ENCODE measurements at places on chromosomes 3 and 15.

DNA sequence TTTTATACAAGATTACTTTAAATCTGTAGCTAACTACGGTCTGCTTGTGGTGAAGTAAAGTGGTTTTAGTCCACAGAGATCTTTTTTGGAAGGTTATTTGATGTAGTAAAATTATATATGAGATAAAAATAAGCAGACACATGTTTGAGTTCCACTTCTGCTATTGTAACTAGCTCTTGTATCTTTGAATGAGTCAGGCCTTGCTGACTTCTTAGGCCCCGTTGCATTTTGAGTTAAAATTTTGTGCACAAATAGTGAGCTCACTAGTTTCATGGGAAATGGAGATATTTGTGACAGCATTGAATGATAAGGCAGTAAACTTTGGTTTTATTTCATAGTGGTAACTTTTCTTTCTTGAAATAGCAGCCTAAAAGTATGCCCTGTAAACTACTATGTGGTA lies 42.6 kb downstream of the ARIH1 start:
- DNase-seq = no peak

DNA sequence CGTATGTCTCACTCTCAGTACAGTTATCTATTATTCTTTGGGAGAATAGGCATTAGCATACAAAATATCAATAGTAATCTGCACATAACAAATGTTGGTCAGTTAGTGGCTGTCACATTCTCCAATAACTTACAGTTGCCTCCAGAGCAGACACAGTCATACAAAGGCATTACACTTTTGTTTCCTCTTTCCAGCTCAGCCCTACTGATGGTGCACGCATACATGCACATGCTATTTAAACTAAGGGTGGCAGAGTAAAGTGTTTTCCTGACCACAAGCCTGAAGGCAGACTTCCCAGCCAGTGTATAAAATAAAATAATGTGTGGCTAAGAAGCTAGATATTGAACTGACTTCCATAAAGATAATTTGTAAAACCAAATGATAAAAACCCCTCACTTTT lies 47.6 kb downstream of the PHLDB2 start:
- DNase-seq = no peak

DNA sequence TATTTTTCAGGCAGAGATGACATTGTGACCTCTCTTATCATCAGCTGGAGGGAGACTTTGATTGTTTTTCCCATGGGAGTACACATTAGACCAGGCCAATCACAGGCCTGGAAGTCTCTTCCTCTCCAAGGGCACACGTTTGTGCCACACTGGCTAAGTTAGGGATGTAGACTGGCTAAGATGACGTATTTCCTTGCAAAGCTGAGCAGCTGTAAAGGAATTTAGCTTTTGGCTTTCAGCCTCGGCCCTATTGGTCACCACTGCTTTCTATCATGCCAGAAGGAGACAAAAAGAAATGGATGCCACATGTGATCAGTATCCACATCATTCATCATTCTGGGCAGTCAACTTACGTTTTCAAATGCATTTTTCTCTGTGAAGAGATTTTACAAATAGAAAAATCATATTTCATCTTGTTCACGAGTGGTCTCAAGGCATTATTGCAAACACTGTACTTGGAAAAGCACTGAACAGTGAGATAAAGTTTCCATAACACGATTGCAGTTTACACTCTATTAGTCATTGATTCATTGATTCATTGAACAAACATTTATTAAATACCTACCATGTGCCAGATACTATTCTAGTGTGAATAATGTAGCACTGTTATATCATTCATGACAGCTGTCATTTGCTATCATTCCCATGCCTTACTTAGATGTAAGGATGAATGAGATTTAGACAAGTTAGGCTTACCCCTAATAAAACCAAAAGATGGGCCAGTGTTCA lies 27.0 kb upstream of the RNF7 start:
- DNase-seq = no peak

GRCh38 chr3:57179580-57180410 lies 14.6 kb upstream of the IL17RD start:
- no peak for DNase-seq

- DNase-seq = no peak
These were observed 32.9 kb downstream of the GJD2 start for GRCh38 chr15:34721802-34722438.

DNA sequence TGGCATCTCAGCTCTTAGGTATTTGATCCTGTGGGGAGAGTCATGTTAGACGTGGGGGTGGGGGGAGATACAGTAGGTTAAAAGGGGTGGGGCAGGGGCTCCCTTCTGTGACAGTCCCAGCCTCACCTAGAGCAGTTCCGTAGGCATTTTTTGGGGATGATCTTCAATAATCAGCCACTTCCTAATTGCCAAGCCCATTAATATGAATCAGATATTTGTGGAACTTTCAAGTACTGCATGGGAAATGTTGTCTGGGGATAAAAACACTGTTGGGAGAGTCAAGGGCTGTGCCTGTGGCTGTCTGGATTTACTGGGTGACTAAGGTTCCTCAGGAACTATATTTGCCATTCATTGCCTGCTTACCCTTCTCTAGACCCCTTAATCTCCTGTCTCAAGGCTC lies 9.5 kb downstream of the C3orf52 start:
- DNase-seq = no peak

DNA sequence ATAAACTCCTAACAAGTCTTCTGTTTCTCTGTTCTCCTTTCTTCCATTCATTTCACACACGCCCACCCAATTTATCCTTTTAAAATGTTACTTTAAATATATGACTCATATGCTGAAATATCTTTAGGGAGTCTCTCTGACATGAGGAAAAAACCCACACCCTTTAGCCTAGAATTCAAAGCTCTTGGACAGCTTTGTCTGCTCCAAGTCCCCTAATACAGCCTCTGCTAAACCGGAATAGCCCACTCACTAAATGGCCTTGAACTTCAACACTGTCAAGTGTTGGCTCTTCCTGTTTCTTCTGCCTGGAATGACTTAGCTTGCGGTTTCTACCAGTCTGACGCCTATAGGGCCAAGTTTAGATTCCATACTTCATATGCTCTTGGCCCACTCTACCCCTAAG lies 3.3 kb upstream of the CD96 start:
- no peak for DNase-seq

DNA sequence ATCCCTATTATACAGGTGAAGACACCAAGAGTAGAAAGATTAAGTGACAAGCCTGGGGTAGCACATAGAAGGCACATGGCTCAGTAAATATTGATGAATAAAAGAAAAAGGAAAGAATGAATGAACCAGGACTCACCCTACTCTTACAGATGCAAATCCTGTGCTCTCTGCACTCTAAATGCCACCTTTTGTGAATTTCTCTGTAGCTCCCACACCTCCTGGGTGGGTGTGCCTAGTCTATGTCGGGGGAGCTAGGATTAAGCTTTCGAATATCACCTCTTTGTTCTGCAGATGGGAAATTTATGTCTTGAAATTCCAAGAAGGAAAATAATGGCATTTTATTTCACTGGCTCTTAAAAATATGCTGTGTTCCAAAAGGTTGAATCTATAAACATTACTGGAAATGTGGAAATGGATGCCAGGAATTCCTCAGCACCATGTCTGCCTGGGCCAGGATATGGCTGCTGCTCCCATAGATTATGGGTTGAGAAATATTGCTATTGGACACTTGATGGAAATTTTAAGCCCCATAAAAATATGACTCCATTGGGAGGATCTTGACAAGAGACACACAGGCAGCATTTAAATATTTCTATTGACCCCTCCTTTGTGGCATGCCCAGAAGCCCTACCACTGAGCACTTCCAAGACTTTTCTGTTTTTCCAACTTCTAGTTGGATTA lies 43.3 kb downstream of the CCNB2 start:
- DNase-seq = no peak

DNA sequence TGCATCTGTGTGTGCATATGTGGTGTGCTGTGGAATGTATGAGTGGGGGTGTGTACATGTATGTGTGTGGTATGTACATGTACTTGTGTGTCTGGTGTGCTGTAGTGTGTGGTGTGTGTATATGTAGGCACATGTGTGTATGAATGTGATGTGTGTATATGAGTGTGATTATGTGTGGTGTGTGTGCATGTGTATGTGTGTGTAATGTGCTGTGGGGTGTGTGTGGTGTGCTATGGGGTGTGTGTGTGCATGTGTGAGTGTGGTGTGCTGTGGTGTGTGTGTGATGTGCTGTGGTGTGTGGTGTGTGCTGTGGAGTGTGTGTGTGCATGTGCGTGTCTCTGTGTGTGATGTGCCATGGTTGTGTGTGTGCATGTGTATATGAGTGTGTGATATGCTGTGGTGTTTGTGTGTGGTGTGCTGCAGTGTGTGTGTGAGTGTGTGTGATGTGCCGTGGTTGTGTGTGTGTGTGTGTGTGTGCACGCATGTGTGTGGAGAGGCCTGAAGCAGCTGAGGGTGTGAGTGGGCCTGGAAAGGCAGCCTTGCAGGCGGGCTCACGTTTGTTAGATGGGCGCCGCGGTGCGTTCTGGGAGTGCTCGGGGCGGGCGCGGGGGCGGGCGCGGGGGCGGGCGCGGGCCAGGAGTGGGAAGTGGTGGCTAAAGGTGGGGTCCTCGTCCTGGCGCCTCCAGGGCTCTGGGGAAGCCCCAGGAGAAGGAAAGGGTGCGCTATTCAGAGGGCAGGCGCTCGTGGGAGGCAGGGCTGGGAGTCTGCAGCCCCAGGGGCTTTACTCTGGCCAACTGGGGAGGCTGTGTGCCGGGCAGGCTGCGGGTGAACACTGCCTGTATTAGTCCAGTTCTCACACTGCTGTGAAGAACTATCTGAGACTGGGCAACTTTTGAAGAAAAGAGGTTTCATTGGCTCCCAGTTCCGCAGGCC lies 116.9 kb downstream of the GABRG3 start:
- DNase-seq = no peak
